ENCODE measurements at places on chromosomes 4 and X.

GRCh38 chr4:139922406-139923024, 231.5 kb downstream of the MAML3 start:
- peak; percentile 16 for DNase-seq

GRCh38 chr4:100981447-100982204, 365.7 kb downstream of the PPP3CA start:
- peak; percentile 66 for DNase-seq

- no peak for DNase-seq
These were observed 229.9 kb upstream of the TTC29 start for GRCh38 chr4:147175460-147176025.

GRCh38 chrX:149611623-149612175, 16.6 kb upstream of the HSFX2 start:
- DNase-seq = no peak

Data from iris pigment epithelial cell (primary cell).